ENCODE measurements at places on chromosomes 7 and 10.

- DNase-seq = no peak
Observed at GRCh38 chr7:139094596-139094995, 14.9 kb downstream of the ZC3HAV1 start.

DNA sequence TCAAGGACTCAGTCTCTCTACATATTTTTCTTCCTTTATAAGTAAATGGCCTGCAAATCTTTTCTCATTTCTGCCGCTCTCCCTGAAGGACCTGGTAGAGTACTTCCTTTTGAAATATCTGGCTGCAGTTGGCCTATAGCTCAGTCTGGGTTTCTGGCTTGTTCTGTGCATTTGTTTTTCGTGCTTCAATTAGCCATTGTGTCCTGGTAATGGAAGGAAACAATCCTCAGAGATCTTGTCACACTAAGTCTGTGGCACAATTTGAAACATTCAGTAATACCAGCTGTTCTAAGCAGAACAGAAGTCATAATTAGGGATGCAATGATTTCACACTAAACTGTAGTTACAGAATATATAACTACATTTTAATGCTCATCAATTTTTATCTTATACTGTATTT, 545.0 kb downstream of the NRG3 start:
- no peak for DNase-seq

- DNase-seq = no peak
Observed at GRCh38 chr7:26038201-26038990, 113.6 kb upstream of the NFE2L3 start.

GRCh38 chr7:27910326-27910725, 170.4 kb downstream of the TAX1BP1 start:
- DNase-seq = no peak

DNA sequence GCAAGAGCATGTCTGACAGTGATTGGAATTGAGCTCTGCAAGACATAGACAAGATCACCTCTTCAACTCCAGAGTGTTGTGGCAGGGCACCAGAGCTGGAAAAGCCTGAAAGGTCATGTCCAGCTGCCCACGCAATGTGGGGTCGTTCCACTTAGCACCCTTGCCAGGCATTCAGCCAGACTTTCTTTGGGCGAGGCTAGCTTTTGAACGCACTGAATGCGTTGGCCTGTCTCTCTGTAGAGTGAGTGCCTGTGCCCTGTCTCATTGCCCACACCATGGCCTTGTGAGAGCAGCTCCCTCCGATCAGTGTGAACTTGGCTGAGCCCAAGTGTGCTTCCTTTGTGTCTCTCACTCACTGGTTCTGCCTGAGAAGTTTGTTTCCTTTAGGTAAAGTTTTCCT, 23.3 kb downstream of the UBTD1 start:
- no peak for DNase-seq

- no peak for DNase-seq
Observed at GRCh38 chr10:93512565-93512964, 16.2 kb downstream of the CEP55 start.

DNA sequence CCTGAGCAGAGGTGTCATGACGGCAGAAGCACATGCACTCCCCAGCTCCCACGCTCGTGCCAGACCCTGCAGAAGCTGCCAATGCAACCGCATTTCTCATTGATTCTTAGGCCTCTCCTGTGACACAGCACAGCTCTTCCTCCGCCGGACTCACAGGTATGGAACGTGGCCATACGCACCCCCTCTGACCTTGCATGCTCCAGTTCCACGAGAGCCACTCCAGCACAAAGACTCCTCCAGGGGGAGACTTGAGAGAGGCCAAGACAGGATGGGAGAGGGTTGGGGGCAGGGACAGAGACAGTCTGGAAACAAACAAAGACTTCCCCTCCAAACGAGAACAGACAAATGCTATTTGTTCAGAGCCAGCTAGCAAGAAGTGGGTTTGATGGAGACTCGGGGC, 124.3 kb upstream of the PPP2R2D start:
- DNase-seq = no peak

DNA sequence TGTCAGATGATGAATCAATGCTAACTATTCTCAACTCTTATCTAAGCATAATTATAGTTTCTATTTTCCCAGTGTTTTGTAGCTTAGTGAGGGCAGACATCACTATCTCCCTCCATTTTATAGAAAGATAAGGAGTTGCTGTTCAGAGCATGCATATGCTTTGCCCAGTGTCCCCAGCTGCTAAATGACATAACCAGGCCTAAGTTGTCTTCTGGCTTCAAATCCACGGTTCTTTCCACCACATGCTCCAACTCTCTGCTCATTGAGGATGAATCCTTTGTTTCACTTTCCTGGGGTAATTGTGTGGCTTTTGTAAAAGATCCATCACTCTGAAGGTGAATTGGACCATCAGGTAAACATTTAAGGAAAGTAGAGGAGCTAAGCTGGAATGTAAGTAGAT, 134.0 kb downstream of the SNX10 start:
- no peak for DNase-seq

DNA sequence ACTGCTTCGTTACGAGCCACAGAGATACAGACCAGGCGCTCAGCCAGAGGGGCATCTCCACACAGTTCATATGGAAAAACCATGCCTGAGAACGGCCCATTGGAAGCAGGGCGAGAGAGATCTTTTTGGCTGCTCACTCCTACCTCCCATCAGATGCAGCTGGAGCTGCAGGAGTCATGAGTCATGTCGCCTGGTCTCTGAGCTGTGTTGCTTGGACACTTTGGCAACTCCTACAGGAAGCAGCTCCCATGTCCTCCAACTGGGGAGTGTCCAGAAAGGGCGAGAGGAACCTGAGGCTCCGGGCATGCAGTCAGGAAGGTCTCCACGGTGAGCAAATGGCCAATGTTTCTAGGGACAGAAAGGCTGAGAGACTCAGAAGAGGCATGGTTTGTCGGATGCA, 24.9 kb downstream of the INSIG1 start:
- DNase-seq = no peak

DNA sequence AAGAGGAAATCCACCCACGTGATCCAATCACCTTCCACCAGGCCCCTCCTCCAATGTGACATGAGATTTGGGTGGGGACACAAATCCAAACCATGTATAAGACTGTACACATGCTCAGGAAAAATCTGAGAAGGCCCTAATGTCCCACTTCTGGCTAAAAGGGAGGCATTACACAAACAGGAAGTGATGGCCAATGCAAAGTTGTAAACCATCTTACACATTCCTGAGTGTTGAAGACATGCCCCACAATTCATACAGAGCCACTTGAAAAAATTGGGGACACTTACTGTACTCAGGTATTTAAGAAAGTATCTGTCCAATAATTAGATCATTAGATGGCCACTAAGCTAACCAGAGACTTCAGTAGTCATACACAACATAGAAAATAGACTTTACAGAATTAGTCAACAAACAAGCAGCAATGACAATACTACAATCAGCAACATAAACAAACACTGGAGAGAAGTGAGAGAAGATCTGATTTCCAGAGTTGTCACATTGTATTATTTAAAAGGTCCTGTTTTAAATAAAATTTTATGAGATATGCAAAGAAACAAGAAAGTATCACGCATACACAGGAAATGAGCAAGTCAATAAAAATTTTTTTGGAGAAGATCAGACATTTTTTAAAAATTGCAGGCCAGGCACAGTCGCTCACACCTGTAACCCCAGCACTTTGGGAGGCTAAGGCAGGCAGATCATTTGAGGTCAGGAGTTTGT, 143.3 kb downstream of the DGKI start:
- no peak for DNase-seq

DNA sequence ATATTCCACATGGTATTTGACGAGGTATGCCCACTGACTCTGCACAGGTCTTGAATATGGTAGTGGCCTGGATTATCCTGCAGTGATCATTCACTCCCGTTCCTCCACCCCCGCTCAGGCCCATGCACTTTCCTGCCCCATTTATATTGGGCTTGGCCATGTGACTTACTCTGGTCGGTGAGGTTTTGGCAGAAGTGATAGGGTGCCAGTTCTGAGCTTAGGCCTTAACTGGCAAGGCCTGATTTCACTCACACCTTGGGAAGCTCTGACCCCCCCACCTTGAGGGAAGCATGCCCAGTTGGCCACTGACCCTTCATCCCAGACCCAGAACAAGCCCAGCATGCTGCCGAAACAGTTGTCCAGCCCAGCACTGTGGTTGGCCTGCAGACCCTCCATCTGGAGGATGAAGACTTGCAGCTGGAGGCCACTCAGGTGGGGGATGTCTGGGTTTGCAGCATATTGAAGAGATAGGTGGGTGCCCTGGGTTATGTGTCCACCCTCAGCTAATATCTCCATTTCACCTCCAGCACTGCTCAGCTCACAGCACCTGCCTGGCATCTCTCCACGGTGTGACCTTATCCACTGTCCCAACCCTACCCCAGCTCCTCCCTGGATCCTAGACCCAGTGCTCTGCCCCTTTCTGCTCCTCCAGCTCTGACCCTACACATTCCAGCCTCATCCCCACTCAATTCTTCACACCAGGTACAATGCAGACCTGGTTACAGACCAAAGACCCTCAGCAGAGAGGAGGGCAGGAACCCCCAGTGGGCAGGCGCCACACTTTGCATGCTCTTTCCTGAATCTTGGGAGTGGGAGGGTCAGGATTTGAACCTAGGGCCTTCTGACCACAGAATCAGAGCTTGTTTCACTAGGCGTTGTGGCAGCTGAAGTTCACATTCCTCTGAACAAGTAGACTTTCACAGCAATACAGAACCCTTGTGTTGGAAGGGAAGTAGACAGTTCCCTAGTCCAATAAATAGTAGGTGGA, 138.1 kb upstream of the CHST15 start:
- peak; percentile 22 for DNase-seq

DNA sequence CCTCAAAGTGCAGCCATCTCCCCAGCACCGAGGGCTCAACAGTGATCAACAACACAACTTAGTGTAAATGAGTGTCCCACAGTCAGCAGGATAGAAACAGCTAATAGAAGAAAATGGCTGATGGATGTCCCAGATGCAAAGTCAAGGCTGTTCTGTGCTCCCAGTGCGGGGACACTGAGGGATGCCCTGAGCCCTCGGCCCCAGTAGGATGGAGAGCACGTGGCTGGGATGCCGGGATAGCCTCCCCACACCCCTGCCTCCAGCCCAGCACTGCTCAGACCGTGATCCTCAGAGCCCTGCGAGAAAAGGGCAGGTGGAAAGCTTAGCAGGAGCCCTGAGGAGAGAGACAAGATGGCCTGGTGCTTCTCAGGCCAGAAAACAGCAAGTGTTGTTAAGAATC, 243.9 kb upstream of the TCERG1L start:
- no peak for DNase-seq

DNA sequence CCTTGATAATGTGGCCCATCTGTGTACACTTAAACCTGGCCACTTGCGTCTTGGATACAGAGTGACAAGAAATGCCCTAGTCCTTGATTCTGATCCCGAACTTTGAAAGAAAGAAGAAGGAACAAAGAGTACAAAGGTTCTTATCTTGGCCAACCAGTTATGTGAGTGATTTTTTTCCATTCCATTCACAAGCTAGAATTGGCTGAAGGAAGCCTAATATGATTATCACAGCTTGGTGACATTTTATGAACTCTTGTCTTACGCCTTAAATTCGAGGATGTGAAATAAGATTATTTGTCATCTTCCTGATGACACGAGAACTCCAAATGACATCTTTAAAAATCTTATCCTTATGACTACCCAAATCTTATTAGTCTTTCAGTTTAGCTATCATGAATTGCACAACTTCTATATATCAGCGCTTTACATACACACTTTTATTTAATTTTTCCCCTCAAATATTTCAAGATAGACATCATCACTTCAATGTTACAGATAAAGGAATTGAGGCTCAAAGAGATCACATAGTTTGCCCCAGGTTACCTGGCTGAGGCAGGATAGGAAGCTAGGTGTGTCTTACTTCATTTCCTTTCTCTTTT, 13.0 kb upstream of the SP4 start:
- no peak for DNase-seq

- DNase-seq = no peak
Observed at GRCh38 chr7:2962865-2963264, 80.8 kb downstream of the CARD11 start.

GRCh38 chr7:10804770-10805169, 168.9 kb upstream of the PHF14 start:
- no peak for DNase-seq

GRCh38 chr7:30998180-30998579, 34.4 kb downstream of the GHRHR start:
- no peak for DNase-seq

DNA sequence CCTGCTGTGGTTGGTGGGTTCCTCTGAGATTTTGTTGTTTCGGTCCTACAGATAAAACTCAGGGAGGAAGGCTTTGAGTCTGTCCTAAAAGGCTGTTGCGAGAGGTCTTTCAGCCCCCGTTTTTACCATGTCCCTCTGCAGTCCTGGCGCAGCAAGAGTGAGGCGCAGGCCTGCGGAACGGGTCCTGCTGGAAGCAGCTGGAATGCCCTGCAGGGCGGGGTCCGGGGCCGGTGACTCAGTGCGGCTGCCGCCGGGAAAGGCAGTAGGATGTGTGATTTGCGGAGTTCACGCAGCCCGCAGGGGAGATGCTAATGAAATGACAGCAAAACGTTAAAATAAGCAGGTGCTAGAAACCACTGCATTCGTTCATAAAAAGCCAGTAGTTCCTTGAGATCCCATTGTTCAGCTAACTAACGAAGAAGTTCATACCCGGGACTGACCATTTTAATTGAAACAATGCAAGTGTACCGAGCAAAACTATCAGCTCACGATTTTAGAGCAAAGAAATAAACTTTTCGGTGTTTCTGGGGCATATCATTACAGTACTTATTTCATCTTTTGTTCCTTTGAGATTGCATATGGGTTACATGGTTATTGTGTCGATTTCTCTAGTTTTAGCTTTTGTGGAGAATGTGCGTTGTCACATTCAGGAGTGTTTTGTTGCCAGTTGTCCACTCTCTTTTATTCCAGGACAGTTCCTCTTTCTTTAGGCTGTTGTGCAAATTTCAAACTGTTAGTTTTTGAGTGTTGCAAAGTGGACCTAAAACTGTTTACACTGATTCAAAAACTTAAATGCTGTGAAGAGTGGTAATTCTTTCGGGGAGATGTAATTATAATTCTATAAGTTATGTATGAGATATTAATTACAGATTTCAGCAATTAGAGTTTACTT, 783 bp downstream of the ANLN start:
- DNase-seq = peak; percentile 69

- no peak for DNase-seq
Observed at GRCh38 chr7:6513541-6513940, 37.7 kb downstream of the GRID2IP start.

GRCh38 chr10:103709341-103709920, 145.9 kb downstream of the SH3PXD2A start:
- no peak for DNase-seq

GRCh38 chr10:99125879-99126278, 109.8 kb downstream of the HPSE2 start:
- no peak for DNase-seq

GRCh38 chr10:123512901-123513775, 153.0 kb upstream of the GPR26 start:
- no peak for DNase-seq

GRCh38 chr10:95363303-95363912, 72.6 kb upstream of the PDLIM1 start:
- peak; percentile 50 for DNase-seq

All from AML-193 (cell line).